ENCODE measurements at places on chromosomes 1 and 21.

- no peak for DNase-seq
Observed at GRCh38 chr1:175857756-175858155, 114.4 kb upstream of the TNR start.

DNA sequence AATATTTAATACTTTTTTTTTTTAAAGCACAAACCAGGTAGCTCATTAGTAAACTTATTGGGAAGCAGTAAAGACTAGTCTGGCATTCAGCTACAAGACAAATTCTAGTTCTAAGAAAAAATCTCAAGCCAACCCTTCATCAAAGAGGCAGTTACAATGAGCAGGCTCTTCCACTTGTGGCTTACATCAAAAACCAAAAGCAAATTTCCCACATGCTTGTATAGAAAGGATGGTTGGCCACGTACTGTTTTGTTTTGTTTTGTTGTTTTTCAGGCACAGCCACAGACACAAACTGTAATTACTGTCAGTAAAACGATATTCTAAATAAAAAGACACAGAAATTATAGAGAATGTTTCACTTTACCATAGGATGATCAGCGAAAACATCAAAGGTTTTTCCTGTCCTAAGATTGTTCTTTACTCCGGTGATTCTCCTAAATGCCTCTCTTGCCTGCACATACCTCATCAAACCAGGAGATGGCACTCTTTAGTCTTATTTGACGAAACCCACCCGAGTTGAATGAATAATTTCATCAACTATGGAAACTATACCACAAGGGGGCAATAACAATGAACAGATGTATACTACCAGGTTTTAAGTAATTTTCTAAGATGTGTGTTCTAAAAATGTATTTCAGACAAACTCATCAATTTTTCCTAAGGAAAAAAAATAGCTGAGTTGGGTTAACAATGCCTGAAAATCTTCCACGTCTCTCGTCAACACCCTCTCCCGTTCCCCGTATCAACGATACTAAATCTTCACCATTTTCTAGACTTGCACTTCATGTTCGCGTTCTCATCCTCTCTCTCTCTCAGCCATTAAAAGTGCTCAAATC is 26.9 kb downstream of the RPL5 start:
- peak; percentile 43 for DNase-seq

GRCh38 chr1:43324810-43325209 is 12.8 kb upstream of the MPL start:
- no peak for DNase-seq

DNA sequence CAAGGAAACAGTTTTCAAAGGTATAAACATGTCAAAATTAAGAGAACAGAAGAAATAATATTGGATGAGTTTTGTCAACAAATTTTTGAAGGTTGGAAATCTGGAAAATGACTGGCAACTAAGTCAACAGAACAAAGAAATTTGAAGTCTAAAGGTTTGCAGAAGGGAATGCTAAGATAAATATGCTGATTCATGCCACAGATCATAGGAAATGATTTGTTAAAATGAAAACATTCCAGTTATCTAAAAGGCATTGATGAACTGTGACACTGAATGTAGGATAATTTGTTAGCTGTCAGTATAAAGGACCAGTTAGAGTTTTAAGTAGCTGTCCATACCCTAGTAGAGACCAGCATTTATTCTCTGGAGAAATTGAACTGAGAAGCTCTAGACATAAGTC is 157.9 kb upstream of the CHRM3 start:
- DNase-seq = no peak

DNA sequence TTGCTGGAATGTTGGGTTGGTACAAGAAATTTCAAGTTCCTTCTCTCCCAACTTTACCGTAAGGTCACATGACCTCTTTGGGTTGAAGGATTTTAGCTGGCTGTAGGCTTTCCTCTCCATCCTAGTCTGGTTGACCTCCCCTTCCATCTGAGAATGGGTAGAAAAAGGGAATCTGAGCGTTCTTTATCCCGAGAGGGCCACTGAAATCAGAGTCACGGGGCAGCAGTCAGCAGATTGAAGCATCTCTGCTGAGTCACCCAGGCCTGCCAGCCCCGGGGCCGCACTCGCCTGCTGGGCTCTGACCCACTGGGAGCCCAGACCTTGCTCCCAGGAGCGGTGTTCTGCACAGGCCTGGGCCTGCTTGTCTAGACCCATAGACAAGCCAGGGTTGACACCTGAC is 31.0 kb downstream of the TMCC2 start:
- DNase-seq = no peak

- DNase-seq = no peak
Observed at GRCh38 chr1:8232036-8232757, 85.7 kb upstream of the SLC45A1 start.

- DNase-seq = no peak
Observed at GRCh38 chr21:42677339-42678321, 24.2 kb downstream of the PDE9A start.

GRCh38 chr1:223430236-223430635 is 37.0 kb downstream of the CCDC185 start:
- DNase-seq = no peak

- no peak for DNase-seq
Observed at GRCh38 chr21:26961698-26962097, 5.2 kb downstream of the ADAMTS5 start.

GRCh38 chr1:216194721-216195120 is 228.5 kb downstream of the USH2A start:
- DNase-seq = no peak

DNA sequence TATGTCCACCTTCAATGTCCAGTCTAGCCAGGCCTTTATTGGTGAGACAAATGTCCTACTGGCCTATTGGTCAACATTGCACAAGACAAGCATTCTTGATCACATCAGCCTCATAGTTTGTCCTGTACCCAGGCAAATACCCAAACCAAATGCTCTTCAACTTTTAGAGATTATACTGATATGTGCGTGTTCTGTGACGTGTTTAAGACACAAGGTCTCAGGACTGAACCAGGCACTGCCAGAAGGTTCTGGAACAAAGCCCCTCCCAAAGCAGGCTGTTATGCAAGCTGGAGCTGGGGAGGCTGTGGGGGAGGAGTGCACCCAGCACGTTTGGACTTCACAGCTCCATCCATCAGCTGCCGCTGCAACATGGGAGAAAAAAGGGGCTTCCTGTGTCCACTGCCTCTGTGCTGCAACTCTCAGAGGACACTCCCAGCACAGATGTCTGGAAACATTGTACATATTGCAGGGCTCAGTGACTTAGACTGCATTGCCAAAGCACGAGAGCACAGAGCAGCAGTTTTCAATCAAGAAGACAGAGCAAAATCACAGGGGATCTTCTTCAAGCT is 45.9 kb downstream of the NID1 start:
- no peak for DNase-seq

GRCh38 chr1:54663725-54664124 is 22.1 kb downstream of the MROH7 start:
- no peak for DNase-seq

GRCh38 chr1:115184951-115185331 is 95.6 kb upstream of the TSPAN2 start:
- DNase-seq = no peak

Measured in memory B cell (primary cell).